ENCODE measurements at places on chromosomes 5 and 9. TPM values are rescaled to one million over a fixed set of nuclear protein-coding genes. Genes with fewer than 3 reads are reported as not detected.

- no peaks in the 10 kb centered on the region for H3K27me3 ChIP-seq
- DNase-seq = no peak
- H3K36me3 ChIP-seq = no peaks in the 10 kb centered on the region
Measured at GRCh38 chr5:74375271-74375670, 265.3 kb downstream of the ENC1 start.

DNA sequence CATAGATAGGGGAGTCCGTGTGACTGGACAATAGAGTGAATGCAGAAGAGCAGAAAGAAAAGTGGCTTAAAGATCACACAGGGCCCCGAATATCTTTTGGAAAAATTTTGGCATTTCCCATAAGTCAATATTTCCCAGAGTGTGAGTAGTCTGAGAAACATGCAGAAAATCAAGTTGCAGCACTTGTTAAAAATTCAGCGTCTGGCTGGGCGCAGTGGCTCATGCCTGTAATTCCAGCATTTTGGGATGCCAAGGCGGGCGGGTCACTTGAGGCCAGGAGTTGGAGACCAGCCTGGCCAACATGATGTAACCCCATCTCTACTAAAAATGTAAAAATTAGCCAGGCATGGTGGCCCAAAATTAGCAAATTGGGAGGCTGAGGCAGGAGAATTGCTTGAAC, 227.0 kb downstream of the DRD1 start:
- H3K4me1 ChIP-seq = no peaks in the 10 kb centered on the region
- DNase-seq = no peak
- H3K27me3 ChIP-seq = no peaks in the 10 kb centered on the region
- no peak overlapping the region for H3K4me3 ChIP-seq

- peaks cover 14% of the 10 kb centered on the region for H3K27me3 ChIP-seq
- no peaks in the 10 kb centered on the region for H3K36me3 ChIP-seq
- no peak for DNase-seq
- peak overlapping the region; percentile 21 for H3K27ac ChIP-seq
Measured at GRCh38 chr5:147504011-147504410, 5.9 kb downstream of the DPYSL3 start.

GRCh38 chr9:108087781-108088180, 598.2 kb upstream of the KLF4 start:
- H3K27me3 ChIP-seq = no peaks in the 10 kb centered on the region
- H3K4me3 ChIP-seq = no peak overlapping the region
- no peaks in the 10 kb centered on the region for H3K36me3 ChIP-seq
- DNase-seq = no peak
- H3K4me1 ChIP-seq = no peaks in the 10 kb centered on the region

DNA sequence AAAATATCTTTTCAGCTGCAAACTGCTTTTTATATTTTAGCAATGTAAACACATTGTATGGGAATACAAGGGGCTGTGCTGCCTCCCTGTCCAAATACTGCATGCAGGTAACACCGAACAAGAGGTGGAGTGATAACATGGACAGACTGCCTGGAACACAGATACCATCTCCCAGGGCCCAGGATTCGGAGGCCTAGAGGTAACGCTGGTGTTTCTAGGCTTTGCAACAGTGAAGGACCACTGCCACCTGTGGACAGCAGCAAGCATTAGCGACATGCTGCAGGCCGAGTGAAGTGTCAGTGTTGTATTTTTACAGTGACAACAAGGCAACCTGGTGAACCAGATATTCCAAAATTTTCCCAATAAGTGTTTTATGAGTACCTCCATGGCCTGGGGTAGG, 379.1 kb downstream of the DMRT2 start:
- H3K27me3 ChIP-seq = no peaks in the 10 kb centered on the region
- no peak overlapping the region for H3K27ac ChIP-seq
- peak; percentile 65 for DNase-seq
- H3K4me3 ChIP-seq = no peak overlapping the region

- no peaks in the 10 kb centered on the region for H3K27me3 ChIP-seq
- no peak for DNase-seq
- H3K36me3 ChIP-seq = no peaks in the 10 kb centered on the region
- no peak overlapping the region for H3K4me3 ChIP-seq
Measured at GRCh38 chr5:163846512-163846911, 341.1 kb downstream of the MAT2B start.

DNA sequence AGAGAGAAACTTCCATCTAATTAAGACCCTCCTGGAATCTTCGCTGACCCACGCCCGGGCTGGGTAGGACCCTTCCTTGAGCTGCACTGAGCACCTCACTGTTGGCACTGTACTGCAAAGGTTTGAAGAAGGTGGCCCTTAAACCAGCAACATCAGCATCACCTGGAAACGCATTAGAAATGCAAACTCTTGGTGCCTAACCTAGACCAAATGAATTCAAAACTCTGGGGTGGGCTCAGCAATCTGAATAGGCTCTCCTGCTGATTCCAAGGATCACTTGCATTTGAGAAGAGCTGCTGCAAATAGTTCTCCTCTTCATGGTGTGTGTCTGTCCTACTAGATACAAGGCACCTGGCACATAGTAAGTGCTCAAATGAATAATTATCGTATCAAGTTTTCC, 2.7 kb upstream of the ZNF618 start:
- peaks cover 17% of the 10 kb centered on the region for H3K4me1 ChIP-seq
- no peaks in the 10 kb centered on the region for H3K27me3 ChIP-seq
- no peak for DNase-seq
- no peak overlapping the region for H3K27ac ChIP-seq
- H3K4me3 ChIP-seq = no peak overlapping the region
- H3K36me3 ChIP-seq = no peaks in the 10 kb centered on the region

- no peak overlapping the region for H3K4me3 ChIP-seq
- no peak overlapping the region for H3K27ac ChIP-seq
- H3K36me3 ChIP-seq = no peaks in the 10 kb centered on the region
- H3K4me1 ChIP-seq = no peaks in the 10 kb centered on the region
- H3K27me3 ChIP-seq = no peaks in the 10 kb centered on the region
Measured at GRCh38 chr9:76878933-76879332, 27.0 kb downstream of the PRUNE2 start.

DNA sequence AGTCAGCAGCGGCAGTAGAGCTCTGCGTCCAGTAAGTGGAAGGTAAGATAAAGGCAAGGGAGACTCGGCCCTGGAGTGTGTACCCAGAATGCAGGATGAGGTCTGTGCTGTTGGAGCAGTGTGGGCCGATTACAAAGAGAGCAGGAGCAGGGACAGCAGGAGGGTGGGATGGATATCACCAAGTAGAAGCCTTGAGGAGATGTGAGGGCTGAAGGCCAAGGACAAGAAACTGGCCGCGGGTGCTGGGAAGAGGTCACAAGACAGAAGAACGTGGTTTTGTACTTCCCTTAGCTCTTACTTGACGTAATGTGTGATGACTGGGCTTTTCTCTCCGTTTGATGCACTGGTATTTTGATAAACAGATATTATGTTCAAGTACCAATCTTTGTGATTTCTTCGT, 43.7 kb downstream of the OR2V1 start:
- no peak overlapping the region for H3K27ac ChIP-seq
- H3K4me3 ChIP-seq = no peak overlapping the region
- no peaks in the 10 kb centered on the region for H3K4me1 ChIP-seq
- H3K36me3 ChIP-seq = no peaks in the 10 kb centered on the region

CCDC171 gene
- total RNA-seq = 17.0 TPM

NUDT12 gene
- total RNA-seq = 10.1 TPM

CDKN2A gene
- 4.8 TPM for total RNA-seq

SPATA9 gene
- total RNA-seq = 0.40 TPM
